Activated T-helper 1 cell treated with anti-CD3 and anti-CD28 coated beads, Interleukin-2, amount 50 U/mL, for 16 hours (primary cell): ENCODE measurements at places on chromosomes 1 and 21.

GRCh38 chr1:236850077-236850979 is 55.2 kb downstream of the MTR start:
- DNase-seq: no peak

DNA sequence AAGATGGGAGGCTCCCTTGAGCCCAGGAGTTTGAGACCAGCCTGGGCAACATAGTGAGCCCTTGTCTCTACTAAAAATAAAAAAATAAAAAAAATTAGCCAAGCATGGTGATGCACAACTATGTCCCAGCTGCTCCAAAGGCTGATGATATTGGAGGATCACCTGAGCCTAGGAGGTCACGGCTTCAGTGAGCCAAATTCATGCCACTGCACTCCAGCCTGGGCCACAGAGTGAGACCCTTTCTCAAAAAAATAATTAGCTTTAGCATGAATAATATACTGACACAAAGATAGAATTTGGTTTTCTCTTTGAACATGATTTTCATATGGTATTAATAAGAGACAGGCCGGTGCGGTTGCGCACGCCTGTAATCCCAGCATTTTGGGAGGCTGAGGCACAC is 88.8 kb downstream of the DESI2 start:
- DNase-seq: no peak

GRCh38 chr1:204505674-204506200 is 10.5 kb upstream of the MDM4 start:
- no peak for DNase-seq

GRCh38 chr1:118325550-118326225 is 140.7 kb upstream of the SPAG17 start:
- no peak for DNase-seq

GRCh38 chr1:8563944-8564537 is 246.1 kb downstream of the SLC45A1 start:
- DNase-seq: no peak
